NCI-H526 (cell line): ENCODE measurements at places on chromosomes 5 and 9.

DNA sequence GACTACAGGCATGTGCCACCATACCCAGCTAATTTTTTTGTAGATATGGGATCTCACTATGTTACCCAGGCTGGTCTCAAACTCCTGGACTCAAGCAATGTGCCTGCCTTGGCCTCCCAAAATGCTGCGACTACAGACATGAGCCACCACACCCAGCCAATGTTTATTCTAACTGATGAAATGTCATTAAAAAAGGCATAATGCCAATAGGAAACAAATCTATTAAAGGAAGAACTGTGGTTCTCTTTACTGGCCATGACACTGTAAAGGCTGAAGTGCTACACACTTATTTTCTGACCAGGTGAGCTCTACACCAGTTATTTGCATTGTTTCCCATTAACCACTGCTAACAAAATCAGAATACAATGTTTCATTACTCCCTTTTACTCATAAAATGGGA lies 106.0 kb downstream of the STRBP start:
- DNase-seq = no peak

- no peak for DNase-seq
Observed at GRCh38 chr5:138471052-138471361, 5.7 kb downstream of the EGR1 start.

GRCh38 chr9:114467226-114467750 lies 38.0 kb downstream of the WHRN start:
- DNase-seq = no peak

DNA sequence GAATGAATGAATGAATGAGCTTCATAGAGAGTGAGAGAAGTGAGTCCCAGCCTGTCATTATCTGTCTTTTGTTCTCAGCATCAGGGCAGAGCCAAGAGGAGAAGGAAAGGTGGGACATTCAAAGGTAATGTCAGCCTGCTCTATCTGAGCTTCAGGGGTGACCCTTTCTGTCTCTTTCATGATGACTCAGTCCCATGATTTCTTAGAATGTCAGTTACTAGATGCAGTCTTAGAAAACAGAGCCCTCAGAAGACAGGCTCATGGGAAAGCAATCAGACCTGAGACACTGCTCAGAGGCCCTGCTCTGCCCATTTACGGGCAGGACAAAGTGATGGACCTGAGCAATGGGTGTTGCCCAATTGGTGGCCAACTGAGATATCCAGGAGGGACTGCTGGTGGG lies 1.1 kb downstream of the SPATA31D1 start:
- no peak for DNase-seq

DNA sequence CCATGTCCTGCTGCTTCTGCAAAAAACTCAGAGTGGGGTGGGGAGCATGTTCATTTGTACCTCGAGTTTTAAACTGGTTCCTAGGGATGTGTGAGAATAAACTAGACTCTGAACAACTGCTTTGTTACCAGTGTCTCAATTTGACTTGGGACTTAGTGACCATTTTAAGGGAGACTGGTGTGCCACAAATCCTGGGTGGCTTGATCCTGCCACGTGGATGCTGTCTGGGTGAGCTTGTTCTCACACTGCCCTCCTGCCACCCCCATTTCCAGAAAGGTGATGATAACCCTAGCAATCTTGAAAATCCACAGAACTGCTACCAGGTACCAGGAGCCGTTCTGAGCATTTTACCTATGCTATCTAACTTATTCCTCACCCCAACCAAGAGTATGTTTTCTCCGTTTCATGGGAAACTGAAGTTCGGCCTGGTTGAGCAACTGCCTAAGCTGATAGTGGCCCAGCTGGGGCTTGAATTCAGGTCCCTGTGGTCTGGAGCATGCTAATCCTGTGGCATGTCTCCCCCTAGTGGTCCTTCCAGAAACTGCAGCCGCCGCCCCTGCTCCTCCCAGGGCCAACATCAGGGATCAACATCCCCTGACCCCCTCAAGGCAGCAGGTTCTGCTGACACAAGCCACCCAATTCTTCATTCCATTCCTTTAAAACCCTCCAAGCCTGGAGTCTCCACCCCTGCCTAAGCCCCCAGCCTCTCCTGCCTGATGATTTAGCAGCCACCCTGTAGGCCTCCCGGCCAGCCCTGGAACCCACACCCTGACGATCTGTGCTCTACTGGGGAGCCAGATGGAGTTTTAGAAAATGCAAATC lies 2.8 kb downstream of the IL3 start:
- DNase-seq = peak; percentile 1
